ENCODE measurements at places on chromosomes 4 and X.

DNA sequence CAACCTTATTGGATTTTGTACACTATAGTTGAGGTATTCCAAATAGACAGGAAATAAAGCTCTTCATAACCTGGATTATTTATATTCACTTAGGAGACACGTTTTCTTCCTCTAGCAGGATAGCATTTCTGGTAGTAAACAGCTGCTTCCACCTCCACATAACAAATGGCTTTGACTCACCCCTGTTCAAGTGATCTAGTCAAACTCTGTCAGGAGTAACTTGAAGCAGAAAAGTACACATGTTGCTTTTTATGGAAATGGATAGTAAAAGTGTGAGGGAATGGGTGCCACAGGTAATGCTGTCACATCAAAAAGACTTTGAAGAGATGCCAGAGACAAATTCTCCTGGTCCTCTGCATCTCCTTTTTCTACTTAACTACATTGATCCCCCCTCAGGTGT is 258.7 kb upstream of the SLC7A11 start:
- no peak for DNase-seq

GRCh38 chr4:92060333-92060732 is 243.4 kb upstream of the GRID2 start:
- no peak for DNase-seq

DNA sequence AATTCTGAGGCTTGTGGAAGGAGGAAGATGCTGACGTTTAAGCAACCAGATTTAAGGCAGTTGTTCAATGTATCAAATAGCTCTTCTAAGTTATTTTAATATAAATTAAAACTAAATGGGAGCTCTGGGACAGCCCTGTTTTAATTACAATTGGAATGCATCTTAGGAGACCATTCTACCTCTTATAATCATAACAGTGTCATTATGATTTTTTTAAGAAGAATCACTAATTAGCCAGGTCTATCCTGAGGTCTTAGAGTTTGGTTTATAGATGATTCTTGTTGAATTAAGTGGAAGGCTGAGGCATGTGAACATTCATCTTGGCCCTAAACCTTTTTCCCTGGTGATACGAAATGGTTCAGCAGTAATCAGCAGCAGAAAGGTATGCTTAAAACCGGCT is 113.4 kb downstream of the CEP135 start:
- no peak for DNase-seq

DNA sequence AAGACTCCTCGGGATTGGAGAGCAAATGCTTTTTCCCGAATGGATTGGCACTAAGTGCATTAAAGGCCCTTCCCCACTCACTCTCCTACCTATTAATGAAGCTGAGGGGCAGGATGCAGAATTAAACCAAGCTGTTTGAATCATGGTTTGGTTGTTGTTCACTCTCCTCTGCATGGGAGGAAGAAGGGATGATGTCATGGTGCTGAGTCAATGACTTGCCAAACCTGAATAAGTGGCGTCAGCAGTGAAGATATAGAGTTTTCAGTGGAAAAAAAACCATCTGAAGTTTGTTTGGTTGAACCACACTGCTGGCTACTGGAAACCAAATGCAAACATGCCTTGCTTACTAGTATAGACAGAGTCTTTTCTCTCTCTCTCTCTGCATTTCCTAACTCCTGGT is 19.8 kb upstream of the ZXDA start:
- no peak for DNase-seq

- DNase-seq = no peak
Observed at GRCh38 chr4:54449999-54450398, 207.8 kb upstream of the KIT start.

DNA sequence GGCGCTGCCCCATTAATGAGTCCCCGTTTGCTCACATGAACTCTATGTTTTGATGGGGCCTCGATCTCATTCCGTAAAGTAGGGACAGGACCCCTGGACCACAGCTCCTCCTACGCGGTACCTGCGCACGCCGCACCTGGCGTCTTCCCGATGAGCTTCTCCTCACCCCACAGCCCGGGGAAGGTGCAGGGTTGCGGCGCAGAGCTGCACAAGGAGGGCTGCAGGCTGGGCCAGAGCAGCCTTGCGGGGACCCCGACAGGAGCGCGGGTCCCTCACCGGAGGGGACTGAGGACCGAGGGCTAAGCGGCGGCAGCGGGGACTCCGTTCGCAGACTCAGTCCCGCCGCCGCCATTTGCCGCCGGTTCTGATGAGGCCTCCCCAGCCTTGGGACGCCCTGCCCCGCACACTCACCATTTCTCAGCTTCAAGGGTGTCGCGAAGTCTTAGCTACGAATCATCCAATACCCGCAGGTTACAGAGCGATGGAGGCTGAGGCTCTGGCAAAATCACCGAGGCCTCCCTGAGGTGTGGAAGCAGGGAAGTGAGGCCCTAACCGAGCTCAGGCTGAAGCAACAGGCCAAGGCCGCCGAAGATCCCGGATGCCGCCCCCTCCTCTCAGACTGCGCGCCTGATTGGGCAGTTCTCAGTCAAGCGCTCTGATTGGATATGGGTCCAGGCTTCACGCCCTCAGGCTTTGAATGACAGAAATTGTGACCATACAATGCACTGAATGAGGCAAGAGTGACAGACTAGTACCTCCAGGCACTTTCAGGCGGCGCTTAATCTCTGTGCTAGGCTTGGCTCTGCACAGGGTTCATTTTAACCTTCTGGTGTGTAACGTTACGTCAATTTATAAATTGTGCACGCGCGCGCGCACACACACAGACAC is 25.1 kb downstream of the ZNF721 start:
- DNase-seq = peak; percentile 99

DNA sequence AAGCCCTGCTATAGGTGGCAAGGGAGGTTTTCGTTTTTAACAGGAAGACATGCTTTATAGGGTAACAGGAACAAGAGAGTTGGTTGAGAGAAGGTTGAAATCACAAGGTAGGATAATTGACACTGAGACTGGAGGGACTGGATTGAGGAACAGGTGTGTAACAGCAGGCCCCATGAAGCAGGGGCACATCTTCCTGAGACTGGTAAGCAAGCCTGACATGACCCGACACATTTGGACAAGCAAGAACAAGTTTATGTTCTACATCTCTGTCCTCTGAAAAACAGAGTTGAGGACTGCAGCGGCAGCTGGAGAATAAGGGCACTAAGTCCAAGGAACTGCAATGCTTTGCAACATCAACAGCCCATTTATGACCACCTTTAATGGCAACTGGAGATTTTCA is 5.2 kb downstream of the RPS4X start:
- DNase-seq = no peak

GRCh38 chrX:129698150-129698549 is 40.6 kb upstream of the XPNPEP2 start:
- no peak for DNase-seq

DNA sequence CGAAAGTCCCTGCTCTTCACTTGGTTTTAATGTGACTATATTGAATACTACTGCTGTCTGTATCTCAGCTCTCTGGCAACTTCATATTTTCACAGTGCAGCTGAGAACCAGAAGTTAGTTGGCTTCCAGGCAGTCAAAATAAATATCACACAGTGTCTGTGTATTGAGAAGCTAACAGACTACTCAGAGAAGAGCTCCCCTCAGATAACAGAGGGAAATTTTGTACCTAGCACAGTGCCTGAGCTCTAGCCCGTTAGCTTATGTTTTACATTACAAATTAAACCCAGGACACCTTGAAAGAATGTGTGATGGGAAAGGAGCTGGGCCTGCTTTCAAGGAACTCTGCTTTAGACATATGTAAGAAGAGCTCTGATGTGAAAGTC is 22.7 kb downstream of the JADE1 start:
- no peak for DNase-seq

DNA sequence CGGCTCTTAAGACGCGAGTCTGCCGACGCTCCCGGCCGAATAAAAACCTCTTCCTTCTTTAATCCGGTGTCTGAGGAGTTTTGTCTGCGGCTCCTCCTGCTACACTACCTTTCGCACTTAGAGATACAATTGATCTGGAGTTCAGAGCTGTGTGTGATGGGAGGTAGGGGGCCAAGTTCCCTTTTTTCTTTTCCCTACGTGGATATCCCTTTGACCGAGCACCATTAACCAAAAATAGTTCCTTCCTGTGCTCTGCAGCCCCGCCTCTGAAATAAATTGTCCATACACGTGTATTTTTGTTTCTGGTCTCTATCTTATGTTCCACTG is 555 bp upstream of the PGM2 start:
- DNase-seq = no peak

GRCh38 chrX:134144231-134144630 is 92.8 kb upstream of the CCDC160 start:
- no peak for DNase-seq

- DNase-seq = no peak
Observed at GRCh38 chr4:151674804-151675391, 85.9 kb downstream of the GATB start.

DNA sequence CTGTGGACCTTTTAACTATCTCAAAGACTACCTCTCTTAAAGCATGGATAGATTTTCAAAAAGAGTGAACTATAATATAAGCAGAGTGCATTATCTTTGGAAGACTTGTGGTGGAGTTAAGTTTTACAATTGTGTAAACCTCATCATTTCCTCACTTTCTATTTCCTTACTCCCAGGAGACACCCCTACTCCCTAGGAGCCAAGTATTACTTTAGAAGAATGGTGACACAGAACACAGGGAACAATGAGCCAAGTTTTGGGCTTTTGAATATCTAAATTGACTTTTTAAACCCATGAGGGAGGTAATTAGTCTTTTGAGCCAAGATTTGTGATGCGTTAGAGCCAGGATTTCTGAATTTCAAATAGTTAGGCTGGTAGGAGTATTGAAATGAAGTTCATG is 78.9 kb upstream of the UNC5C start:
- no peak for DNase-seq

- no peak for DNase-seq
Observed at GRCh38 chr4:10688846-10689245, 4.3 kb upstream of the CLNK start.

DNA sequence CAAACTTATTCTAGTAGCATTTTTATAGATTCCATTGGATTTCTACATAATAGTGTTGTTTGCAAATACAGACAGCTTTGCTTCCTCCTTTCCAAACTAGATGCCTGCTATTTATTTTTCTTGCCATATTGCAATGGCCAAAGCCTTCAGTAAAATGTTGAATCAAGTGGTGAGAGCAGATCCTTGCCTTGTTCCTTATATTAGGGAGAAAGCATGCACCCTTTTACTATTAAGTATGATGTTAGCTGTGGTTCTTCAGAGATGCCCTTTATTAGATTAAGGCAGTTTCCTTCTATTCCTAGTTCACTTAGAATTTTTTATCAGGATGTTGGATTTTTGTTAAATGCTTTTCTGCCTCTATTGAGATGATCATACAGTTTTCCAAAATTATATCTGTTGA is 233.7 kb downstream of the CBR4 start:
- no peak for DNase-seq

GRCh38 chrX:51860679-51861078 is 32.7 kb upstream of the MAGED1 start:
- no peak for DNase-seq

DNA sequence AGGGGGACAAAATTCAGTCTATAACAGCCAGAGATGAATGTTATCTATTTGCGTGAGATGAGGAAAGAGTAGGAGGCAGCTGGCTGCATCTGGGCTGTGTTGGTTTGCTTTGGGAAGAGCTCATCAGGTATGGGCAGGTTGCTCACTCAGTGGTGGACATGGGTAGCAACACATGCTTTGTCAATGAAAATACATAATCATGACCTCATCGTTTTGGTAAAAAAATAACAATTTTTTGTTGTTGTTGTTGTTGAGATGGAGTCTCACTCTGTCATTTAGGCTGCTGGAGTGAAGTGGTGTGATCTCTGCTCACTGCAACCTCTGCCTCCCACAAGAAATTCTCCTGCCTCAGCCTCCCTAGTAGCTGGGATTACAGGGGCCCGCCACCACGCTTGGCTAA is 16.3 kb upstream of the GLOD5 start:
- no peak for DNase-seq

DNA sequence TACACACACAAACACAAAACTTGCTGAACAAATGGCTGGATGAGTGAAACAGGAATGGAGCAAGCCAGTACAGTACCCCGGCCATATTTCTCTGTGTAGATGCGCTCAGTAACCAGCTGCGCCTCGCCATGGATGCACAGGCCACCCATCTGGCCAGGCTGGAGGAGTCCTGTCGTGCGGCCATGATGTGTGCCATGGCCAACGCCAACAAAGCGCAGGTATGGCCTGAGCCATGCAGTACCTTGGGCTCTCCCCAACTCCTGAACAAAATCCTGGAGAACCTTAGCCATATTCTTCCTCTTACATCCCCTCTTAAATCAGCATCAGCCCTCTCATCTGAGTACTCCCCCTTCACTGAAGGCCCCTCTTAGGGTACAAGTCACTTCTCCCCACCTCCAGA is 4.4 kb downstream of the HSD17B10 start:
- no peak for DNase-seq

DNA sequence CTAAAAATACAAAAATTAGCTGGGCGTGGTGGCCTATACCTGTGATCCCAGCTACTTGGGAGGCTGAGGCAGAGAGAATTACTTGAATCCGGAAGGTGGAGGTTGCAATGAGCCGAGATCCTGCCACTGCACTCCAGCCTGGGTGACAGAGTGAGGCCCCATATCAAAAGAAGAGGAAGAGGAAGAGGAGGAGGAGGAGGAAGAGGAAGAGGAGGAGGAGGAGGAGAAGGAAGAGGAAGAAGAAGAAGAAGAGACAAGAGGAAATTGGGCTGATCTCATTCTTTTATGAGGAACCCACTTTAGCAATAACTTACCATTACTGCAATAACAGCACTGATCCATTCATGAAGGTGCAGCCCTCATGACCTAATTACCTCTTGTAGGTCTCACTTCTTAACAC is 138.9 kb upstream of the GIMD1 start:
- no peak for DNase-seq

- DNase-seq = no peak
Observed at GRCh38 chr4:178196751-178197374, 754.6 kb upstream of the AGA start.

- DNase-seq = no peak
Observed at GRCh38 chr4:16607241-16608066, 291.0 kb downstream of the LDB2 start.

GRCh38 chrX:40719218-40719617 is 16.1 kb downstream of the MED14 start:
- peak; percentile 36 for DNase-seq

DNA sequence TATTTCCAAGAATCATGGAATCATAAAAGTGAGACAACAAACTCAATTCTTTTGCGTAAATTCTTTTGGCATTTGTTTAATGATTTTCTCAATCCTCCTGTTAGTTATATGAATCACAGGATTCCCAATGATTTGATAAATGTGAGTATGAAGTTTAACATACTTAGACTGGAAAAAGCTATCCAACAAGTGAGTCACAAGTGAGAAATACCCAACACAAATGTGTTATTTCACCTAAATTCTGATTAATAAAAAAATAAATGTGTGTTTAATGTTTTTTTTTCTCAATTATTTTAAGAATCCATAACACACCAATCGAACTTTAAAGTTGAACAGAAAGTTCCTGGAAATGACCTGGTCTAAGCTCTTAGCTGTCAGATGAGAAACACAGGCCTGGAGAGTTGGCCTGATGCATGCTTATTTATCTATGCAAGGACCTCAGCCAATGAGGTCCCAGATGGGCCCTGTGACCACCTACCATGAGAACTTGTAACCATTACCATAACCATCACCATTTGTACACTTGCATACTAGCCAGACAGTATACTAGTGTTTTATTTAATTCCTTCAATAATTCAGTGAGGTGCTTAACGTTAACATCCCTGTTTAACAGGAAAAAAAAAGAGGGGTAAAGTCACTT is 386.7 kb downstream of the SPRY1 start:
- peak; percentile 42 for DNase-seq

GRCh38 chrX:33465137-33465536 is 253.8 kb upstream of the DMD start:
- DNase-seq = no peak

GRCh38 chr4:68430337-68430736 is 16.9 kb upstream of the TMPRSS11E start:
- DNase-seq = no peak
